ENCODE measurements at places on chromosomes 1 and 21. TPM values are rescaled to one million over a fixed set of nuclear protein-coding genes. Genes with fewer than 3 reads are reported as not detected.

UBXN10 gene
- total RNA-seq = 15.5 TPM

NUP210L gene
- not detected for total RNA-seq

DNA sequence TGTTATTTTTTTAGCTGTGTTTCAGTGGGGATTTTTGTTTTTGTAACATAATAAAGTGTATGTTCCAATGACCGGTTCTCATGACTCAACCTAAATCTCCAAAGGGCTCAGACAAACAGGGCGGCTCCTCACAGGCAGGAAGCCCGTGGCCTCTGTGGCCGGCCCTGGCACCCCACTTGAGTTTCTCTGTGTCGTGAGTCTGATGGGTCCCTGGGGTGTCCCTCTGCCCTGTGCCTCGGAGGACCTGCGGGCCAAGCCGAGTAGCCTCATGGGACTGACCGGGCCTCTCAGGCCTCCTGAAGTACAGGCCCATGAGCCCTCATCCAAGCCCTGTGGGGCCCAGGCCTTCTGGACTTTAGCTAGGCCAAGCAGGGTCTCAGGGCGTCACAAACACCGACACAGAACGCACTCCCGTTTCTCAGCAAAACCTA, 16.1 kb upstream of the CCDC27 start:
- no peak for DNase-seq

- no peak for DNase-seq
These were observed 18.5 kb upstream of the FAM89A start for GRCh38 chr1:231058416-231059109.

DNA sequence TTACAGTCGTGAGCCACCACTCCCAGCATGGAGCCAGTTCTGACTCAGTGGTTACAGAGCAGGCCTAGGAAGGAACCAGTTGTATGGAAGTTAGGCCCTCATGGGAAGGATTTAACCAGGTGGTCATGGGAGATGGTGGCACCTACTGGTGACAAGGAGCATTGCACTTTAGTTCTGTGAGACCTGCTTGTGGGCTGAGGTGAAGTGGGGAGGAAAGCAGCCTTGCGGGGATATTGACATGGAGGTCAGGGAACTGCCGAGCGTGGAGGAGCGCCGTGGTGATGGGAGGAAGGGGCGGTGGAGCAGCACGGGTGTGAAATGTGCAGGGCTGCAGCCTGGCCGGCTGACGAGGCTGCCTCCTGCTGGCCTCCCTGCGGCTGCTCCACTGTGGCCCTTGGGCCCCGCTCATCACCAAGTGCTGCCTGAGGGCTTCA, 100.4 kb downstream of the GALNT2 start:
- no peak for DNase-seq

DNA sequence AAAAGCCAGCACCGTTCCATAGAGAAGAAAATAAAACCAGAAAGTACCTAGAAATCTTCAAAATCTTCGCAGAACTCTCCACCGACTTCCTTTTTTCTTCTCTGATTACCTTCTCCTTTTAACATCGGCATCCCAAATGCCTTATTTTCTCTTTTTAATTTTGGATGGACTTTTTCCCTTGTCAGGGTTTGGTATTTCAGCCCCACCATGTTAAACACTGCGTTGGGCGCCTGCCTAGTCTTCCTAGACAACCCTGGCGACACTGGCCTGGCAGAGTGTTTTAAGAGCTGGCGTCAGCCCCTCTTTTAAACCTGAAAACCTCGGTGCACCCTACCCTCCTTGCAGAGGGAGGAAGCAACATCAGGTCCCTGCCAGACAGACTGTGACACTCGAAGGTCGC, 66.0 kb upstream of the EFHD2 start:
- DNase-seq = no peak

Measured in mucosa of descending colon (tissue), 3 donors.